Activated T-helper 1 cell treated with anti-CD3 and anti-CD28 coated beads, Interleukin-12 subunit alpha, Interleukin-12 subunit beta, Interleukin-2, Interleukin-4 antibody, amounts not matched to agents 30 ng/mL and 10 ng/mL and 1 ng/mL, durations not matched to agents 14 hours and 24 hours and 36 hours (primary cell): ENCODE measurements at places on chromosomes 13 and 19. TPM values are rescaled to one million over a fixed set of nuclear protein-coding genes. Genes with fewer than 3 reads are reported as not detected.

Gene SHISA2
- total RNA-seq: 9.4 and 9.5 TPM in 2 replicates

Gene ZNF554
- 1.8 and 1.9 TPM in 2 replicates for total RNA-seq

Gene UPK1A
- 0.41 and 0.51 TPM in 2 replicates for total RNA-seq

Gene CD79A
- total RNA-seq: 2.7 and 2.9 TPM in 2 replicates

Gene ZNF99
- total RNA-seq: not detected in 2 replicates

Gene LYL1
- total RNA-seq: 2.4 and 2.5 TPM in 2 replicates

DNA sequence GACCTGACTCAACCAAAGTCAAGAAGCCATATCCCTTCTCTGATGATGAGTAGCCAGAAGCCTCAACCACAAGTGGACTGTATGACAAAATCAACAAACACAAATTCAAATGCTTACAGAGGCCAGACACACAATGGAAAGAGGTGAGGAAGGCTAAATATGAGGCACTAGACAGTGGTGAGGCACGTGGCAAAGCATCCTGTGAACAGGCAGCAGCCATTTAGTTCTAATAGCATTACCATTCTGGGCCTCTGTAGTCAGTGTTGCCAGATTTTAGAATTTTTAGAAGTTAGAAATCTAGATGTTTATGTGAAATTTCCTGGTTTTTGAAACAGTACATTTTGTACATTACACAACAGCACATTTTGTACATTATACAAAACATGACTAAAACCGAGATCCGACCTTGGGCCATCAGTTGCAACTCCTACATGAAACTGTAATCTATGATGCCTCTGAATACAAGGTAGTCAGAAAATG, 403.3 kb downstream of the COG6 start:
- DNase-seq: no peak

Gene NCCRP1
- total RNA-seq: not detected in 2 replicates

GRCh38 chr13:75055296-75055695, 426.7 kb downstream of the TBC1D4 start:
- no peak for DNase-seq

- no peak for DNase-seq
Measured at GRCh38 chr13:114088863-114089262, 43.6 kb downstream of the RASA3 start.

GRCh38 chr19:29564574-29565005, 38.8 kb downstream of the VSTM2B start:
- DNase-seq: no peak

Gene SHC2
- not detected in 2 replicates for total RNA-seq

DNA sequence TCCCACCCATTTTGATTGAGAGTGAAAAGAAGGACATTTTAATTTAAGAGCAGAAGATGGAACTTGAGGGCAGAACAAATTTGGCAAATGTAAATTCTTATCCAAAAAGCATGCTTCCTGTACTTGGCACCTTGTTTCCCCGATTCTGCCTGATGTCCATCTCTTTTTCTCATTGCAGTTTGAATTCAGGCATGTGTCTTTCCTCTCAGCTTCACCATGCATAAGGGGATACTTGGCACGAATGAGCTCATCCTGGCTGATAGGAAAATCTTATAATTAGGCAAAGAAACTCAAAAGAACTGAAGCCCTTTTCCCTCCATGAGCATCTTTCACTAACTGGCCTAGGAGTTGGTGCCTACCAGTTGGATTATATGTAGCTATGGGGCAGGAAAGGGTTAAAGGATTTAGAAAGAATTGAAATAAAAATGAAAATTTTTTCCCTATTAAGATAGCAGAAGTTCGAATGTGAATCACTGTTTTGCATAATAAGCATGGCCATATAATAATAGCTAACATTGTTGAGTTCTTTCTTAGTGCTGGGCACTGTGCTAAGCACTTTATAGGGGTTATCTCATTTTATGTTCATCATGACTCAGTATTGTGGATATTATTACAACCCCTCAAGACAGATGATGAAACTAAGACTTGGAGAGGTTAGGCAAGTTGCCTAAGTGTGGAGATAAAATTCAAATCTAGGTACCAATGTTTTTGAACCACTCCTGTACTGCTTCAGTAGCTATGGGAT, 386.6 kb downstream of the KCNRG start:
- DNase-seq: no peak

DNA sequence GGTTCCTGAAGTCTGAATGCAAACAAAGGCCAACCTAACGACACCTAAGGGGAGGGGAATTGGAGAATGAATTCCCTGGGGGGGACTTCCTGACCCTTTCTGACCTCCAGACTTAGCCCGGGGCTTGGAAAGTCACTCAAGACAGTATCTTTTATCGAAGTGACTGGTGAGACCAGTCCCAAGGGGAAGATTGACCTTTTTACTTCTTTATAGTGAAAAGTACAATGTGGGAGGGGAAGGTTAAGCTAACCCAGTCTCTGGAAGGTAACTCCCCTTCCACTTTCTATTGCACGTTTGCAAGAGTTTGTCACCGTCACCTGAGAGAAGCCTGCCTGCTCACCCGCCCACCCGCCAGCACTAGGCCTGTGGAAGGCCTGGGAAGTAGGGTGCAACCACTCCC, 111.9 kb downstream of the EFNB2 start:
- no peak for DNase-seq

Gene COX6B2
- 0.26 TPM in 1 of 2 replicates, not detected in the other for total RNA-seq

GRCh38 chr13:74778946-74779345, 644.7 kb upstream of the KLF12 start:
- no peak for DNase-seq

DNA sequence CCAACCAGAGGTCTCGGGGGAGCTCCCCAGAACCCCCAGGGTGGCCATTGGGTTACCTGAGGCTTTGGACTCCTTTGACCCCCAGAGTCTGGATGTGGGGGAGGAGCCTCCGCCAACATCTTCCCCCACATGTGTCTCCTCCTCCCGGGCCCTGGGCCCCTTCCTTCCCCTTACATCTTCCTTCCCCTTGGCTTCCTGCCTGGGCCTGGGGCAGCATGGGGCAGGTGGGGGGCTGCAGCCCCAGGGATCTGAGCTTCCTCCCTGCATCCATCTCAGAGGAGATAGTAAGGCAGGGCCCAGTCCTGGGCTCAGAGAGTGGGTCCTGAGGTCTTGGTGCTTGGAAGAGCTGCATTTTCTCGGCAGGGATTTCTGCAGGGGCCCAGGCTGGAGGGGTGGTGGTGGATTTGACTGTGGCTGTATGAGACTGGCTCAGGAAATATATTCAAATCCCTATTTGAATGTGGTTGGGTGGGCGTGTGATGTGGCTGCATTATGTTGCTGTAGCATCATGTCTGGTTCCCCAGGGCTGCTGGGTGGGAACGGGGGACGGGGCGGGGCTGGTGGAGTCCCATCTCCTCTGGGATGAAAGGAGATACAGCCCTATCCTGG, 919 bp downstream of the VAV1 start:
- DNase-seq: peak; percentile 34

Gene KLK2
- total RNA-seq: not detected in 2 replicates

DNA sequence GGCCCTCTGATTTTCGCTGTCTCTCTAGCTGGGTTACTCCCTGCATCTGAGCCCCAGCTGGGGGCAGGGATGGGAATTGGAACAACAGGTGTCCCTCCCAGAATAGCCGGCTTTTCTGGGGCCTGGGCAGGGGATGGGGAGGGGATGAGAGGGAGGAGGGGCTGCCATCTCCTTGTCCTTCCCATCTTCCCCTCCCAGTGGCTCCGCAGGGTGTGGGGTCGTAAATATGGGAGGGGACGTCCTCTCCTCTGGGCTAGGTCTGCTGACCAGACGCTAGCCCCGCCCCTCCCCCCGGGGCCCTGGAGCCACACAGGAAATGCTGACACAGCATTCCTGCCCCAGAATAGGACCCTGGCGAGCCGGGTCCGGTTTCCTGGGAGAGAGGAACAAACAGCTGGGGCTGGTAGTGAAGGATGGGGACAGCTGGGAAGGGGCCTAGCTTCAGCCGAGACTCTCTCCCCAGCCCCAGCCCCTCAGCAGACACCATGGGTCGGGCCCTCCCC, 1.1 kb downstream of the RYR1 start:
- no peak for DNase-seq

Gene MEGF8
- 7.5 and 7.8 TPM in 2 replicates for total RNA-seq

Gene SCGB2B2
- 0.20 TPM in 1 of 2 replicates, not detected in the other for total RNA-seq

DNA sequence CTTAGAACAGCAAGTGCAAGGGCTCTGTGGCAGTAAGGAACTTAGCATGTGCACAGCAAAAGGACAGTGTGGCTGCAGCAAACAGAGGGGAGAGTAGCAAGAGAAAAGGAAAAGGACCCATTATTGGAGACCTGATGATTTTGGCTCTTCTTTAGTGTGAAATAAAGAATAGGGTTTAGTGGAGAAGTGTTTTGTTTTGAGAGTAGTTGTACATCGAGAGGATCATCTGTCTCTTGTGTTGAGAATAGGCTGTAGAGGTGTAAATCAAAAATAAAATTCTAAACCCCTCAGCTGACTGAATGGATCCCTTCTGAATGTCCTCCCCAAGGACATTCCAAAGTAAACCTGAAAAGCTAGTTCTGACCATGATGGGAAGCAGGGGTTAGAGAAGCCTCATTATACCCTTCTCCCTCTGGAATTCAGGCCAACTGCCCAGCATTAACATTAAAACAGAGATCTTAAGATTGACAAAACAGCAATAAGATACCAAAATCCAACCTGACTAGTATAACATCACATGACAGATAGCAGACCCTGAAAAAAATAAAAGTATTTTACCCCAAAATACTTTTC, 73.6 kb upstream of the OBI1 start:
- DNase-seq: no peak
